Activated T-helper 2 cell treated with anti-CD3 and anti-CD28 coated beads, Interferon-gamma antibody, Interleukin-2, Interleukin-4, amounts not matched to agents 10 μg/mL and 5 μg/mL and 100 μg/mL, durations not matched to agents 14 hours and 24 hours and 36 hours (primary cell): ENCODE measurements at places on chromosomes 3 and 15. TPM values are rescaled to one million over a fixed set of nuclear protein-coding genes. Genes with fewer than 3 reads are reported as not detected.

GRCh38 chr3:181847276-181847675 is 135.6 kb downstream of the SOX2 start:
- DNase-seq = no peak

The IL17RB gene
- 33.3 and 36.1 TPM in 2 replicates for total RNA-seq

The DAZL gene
- total RNA-seq = not detected in 2 replicates

DNA sequence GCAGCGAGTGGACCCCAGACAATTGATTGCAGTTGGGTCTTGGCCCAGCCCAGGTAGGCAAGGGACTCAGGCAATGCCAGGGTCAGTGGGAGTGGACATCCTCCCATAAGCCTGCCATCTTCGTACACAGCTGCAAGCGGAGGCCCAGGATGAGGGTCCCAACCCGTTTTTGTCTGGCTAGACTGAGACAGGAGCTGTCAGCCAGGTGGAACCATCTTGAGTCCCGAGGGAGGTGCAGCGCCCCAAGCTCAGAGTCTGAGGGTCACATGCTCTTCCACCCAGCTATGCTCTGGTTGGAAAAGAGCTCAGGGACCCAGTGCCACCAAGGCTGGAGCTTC is 22.6 kb upstream of the IP6K2 start:
- DNase-seq = no peak

- DNase-seq = no peak
Measured at GRCh38 chr3:142019794-142020320, 129.5 kb downstream of the TFDP2 start.

- no peak for DNase-seq
Measured at GRCh38 chr3:173773800-173774199, 376.3 kb downstream of the NLGN1 start.
